ENCODE measurements at places on chromosomes 3 and 15. TPM values are rescaled to one million over a fixed set of nuclear protein-coding genes. Genes with fewer than 3 reads are reported as not detected.
A peak's percentile ranks its signal among the peaks of the same experiment; 100 is the strongest.

Gene LYZL4
- not detected for total RNA-seq

GRCh38 chr3:17192995-17193394, 308.2 kb downstream of the PLCL2 start:
- no peak overlapping the region for H3K27ac ChIP-seq
- no peak for DNase-seq
- no peaks in the 10 kb centered on the region for H3K27me3 ChIP-seq
- H3K4me3 ChIP-seq: no peak overlapping the region
- no peaks in the 10 kb centered on the region for H3K36me3 ChIP-seq
- H3K4me1 ChIP-seq: peaks cover 11% of the 10 kb centered on the region

- DNase-seq: peak; percentile 97
- peaks cover 20% of the 10 kb centered on the region for H3K4me1 ChIP-seq
- peaks cover 76% of the 10 kb centered on the region for H3K36me3 ChIP-seq
- H3K27ac ChIP-seq: peak overlapping the region; percentile 89
These were observed 50.6 kb downstream of the SLC6A6 start for GRCh38 chr3:14452740-14453710.

Gene FRMD5
- total RNA-seq: 3.3 TPM

DNA sequence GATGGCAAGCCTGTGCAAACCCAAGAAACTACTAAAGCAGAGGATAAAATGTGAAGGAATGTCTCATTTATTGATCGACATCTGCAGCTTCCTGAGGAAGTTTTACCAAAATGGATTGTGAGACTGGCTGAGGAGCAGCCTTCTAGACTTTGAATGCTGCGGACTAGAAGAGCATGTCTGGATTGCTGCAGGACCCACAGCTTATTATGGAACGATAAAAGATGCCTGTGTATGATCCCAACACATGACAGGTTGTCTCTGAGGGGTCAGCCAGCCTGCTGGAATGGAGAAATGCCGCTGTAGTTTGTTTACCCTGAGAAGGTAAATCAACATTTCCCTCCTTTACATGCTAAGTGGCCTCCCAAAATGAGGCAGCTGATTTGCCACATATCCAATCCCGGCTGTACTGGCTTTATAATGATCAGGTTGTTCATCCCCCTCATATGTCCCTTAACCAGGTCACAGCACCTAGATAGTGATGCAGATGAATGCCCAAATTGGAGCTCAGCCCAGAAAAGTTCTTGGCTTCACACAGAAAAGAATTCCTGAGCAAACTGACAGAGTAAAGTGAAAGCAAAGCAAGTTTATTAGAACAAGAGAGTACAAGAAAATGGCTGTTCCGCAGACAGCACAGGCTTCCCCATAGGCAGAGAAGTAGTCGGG, 63.9 kb downstream of the IL12A start:
- H3K36me3 ChIP-seq: no peaks in the 10 kb centered on the region
- no peak for DNase-seq
- H3K4me3 ChIP-seq: peak overlapping the region; percentile 31
- no peak overlapping the region for H3K27ac ChIP-seq
- H3K4me1 ChIP-seq: peaks cover 3% of the 10 kb centered on the region

DNA sequence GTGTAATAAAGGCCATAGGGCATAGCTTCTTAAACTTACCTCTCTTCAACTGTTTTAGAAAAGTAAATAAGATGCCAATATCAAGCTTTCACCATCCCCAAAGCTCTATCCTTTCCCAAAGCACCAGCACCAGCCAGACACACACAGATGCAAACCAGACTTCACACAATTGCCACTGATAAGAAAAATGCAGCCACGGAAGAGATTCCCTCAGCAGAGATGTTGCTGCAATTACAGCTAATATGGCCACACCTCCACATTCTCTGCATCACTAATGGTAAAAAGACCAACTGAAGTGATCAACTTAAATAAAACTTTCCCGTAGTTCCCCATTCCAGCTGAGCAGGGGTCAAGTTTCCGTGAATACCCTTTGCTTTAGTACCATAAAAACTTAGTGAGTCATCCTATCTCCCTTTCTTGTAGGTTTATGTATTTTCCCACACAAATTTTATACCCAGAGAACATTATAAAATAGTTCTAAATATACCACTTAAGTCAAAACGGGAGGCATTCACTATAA, 64.4 kb downstream of the SLC9A9 start:
- peaks cover 6% of the 10 kb centered on the region for H3K4me1 ChIP-seq
- DNase-seq: peak; percentile 32
- no peak overlapping the region for H3K27ac ChIP-seq

GRCh38 chr3:24523988-24524727, 29.5 kb upstream of the THRB start:
- H3K4me3 ChIP-seq: no peak overlapping the region
- H3K36me3 ChIP-seq: no peaks in the 10 kb centered on the region
- H3K27me3 ChIP-seq: peaks cover 24% of the 10 kb centered on the region
- no peak overlapping the region for H3K27ac ChIP-seq
- DNase-seq: no peak

Gene SOX14
- not detected for total RNA-seq

Gene MYZAP
- not detected for total RNA-seq

GRCh38 chr3:126338790-126339288, 18.4 kb downstream of the KLF15 start:
- no peak overlapping the region for H3K4me3 ChIP-seq
- H3K36me3 ChIP-seq: no peaks in the 10 kb centered on the region
- DNase-seq: no peak
- H3K27ac ChIP-seq: no peak overlapping the region

DNA sequence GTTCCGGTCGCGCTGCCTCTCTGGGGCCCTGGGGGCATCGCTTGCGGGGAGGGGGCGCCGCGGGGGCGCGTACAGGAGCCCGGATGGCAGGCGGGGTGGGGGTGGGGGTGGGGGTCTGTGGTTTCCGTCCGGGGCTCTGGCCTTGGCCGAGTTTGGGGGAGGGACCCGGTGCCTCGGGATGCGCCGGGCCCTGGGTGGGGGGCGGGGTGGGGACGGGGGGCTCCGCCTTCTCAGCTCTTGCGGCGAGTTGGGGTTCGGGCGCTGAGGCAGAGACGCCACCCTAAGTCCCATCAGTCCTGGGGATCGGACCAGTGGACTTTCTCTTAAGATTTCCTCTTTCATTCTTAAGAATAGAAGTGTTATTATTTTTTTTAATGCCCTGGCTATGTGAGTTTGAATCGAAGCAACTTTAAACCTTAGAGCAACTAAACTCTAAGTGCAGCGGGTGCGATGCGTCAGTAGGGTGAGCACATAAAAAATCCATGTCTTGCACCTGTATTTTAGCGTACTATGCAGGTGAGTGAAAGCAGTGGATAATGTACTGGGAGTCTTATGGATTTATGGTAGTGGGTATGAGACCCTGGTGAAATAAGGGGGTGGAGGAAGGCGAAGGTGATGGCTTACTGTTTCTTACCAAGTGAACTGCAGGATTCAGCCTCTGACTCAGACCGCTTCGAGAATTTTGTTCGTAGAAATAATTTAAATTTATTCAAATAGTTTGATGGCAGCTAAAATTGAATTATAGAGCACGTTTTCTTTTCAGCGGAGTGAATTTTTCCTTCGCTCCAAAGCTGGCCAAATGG, 762 bp downstream of the CTNNB1 start:
- H3K27me3 ChIP-seq: no peaks in the 10 kb centered on the region
- peak overlapping the region; percentile 91 for H3K4me3 ChIP-seq
- DNase-seq: peak; percentile 90

DNA sequence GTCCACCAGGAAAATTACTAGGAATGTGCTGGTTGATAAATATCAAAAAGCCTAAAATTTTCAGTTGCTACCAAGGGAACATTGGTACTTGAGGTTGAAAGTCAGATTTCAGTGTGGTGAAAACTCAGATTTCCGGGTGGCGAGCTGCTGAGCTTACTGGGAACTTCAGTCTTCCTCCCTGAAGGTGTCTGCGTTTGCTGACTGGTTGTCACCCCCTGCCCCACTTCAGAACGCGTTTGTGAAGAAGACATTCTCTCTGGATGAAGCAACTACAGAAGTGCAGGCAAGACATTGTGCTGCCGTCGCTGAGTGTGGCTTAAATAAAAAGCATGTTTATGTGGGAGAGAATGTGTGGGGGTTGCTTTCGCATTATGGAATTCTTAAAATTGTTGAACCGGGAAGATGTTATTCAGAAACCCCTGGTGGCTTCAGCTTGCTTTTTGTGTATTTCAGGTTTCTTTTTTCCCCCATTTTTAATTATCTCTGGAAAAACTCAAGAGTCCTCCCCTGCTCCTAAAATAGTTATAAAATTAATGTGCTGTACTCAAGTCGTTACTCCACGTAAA, 7.1 kb downstream of the FAM81A start:
- H3K4me1 ChIP-seq: no peaks in the 10 kb centered on the region
- peaks cover 3% of the 10 kb centered on the region for H3K27me3 ChIP-seq

DNA sequence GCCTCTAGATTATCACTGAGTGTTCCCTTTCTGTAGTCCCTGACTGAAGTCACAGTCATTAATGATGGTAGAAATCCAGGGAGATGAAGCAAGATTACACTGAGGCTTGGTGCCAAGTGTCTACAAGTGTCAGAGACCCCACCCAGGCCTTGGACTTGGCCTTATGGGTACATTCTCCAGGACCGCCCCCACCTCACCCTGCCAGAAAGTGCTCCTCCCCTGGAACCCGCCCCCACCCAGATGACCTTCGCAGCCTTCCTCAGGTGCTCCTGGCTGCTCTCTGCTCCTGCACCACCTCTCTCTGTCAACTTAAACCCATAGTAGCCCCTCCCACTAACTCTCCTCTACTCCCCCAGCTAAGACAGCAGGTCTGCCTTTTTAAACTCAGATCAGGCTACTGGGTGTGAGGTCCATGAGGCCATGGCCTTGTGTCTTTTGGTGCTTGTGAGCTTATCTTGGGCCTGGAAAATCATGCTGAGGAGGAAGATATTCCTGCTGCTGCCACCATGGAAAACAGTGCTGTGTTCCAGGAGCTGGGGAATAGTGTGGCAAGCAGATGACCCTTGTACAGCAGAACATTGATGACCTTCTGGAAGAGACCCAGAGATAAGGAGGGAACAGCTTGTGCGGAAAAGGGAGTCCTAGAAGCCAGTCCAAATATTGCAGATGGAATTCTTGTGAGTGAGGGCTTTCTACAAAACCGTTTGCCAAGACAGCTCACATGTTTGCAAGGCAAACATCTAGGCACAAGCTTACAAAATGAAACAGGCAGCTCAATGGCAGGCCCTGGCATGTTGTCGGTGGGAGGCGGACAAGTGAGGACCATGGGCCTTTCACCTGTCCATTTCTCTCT, 40.3 kb upstream of the NDUFB4 start:
- no peak for DNase-seq
- peaks cover 41% of the 10 kb centered on the region for H3K4me1 ChIP-seq
- no peaks in the 10 kb centered on the region for H3K36me3 ChIP-seq
- no peak overlapping the region for H3K27ac ChIP-seq
- no peak overlapping the region for H3K4me3 ChIP-seq

DNA sequence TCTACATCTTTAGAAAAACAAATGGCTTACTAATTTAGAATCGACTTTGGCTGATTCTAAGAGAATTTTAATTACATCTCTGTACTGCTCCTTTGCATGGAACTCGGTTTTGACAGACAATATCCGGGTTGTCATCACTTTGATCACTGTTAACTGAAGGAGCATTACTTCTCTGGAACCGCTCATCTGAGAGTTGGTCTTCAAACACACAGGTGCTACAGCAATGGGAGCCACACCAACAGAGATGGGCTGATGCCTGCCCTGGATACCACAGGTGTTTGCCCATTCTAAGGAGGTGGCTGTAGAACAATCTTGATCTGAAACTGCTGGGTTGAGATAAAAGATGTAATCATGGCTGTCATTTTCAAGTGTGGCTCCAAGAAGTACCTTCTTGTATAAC, 21.6 kb downstream of the LINS1 start:
- H3K4me3 ChIP-seq: no peak overlapping the region
- no peaks in the 10 kb centered on the region for H3K27me3 ChIP-seq
- no peak overlapping the region for H3K27ac ChIP-seq
- no peaks in the 10 kb centered on the region for H3K4me1 ChIP-seq
- no peak for DNase-seq

Gene CXCR6
- total RNA-seq: not detected

GRCh38 chr3:112372396-112372795, 39.4 kb downstream of the CD200 start:
- no peaks in the 10 kb centered on the region for H3K36me3 ChIP-seq
- H3K4me3 ChIP-seq: no peak overlapping the region
- no peak for DNase-seq
- H3K4me1 ChIP-seq: peaks cover 10% of the 10 kb centered on the region
- peaks cover 8% of the 10 kb centered on the region for H3K27me3 ChIP-seq

- no peak overlapping the region for H3K27ac ChIP-seq
- H3K4me1 ChIP-seq: peaks cover 4% of the 10 kb centered on the region
- no peaks in the 10 kb centered on the region for H3K27me3 ChIP-seq
- DNase-seq: no peak
- peaks cover 76% of the 10 kb centered on the region for H3K36me3 ChIP-seq
These were observed 8.1 kb downstream of the WDR73 start for GRCh38 chr15:84645997-84646396.

Gene ONECUT1
- total RNA-seq: not detected

DNA sequence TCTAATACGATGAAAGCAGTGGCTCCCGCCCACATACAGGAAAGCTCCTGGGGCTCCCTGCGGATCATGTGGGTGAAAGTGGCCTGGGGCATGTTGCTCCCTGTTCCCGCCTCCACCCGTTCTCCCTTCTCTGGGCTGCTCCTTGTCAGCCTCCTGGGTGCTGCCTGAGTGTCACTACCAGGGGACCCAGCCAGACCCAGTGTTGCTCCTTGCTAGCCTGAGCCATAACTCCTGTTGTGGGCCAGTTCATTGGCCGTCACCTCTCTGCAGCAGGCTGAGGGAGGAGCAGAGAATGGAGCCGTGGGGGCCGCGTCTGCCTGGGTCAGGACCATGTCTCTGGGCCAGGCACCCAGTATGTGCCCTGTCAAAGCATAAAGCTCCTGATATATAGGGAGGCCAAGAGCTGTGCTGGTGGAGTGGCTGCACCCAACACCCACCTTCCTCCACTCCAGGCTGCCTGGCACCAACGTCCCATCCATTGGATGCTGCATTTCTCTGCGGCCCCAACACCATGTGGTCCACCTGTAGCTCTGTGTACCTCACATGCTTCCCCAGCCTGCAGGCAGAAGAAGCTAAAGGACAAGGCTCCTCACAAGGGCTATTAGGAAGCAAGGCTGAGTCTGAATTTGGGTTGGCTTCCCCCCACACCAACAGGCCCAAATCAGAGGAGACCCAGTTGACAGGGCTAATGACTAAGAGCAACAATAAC, 40.5 kb downstream of the KLF13 start:
- no peak overlapping the region for H3K27ac ChIP-seq
- H3K27me3 ChIP-seq: no peaks in the 10 kb centered on the region
- no peaks in the 10 kb centered on the region for H3K36me3 ChIP-seq
- peak; percentile 65 for DNase-seq
- peaks cover 10% of the 10 kb centered on the region for H3K4me1 ChIP-seq
- no peak overlapping the region for H3K4me3 ChIP-seq

Gene NPHP3
- 44.2 TPM for total RNA-seq

Measured in osteoblast (primary cell).